ENCODE measurements at places on chromosomes 11 and 22. TPM values are rescaled to one million over a fixed set of nuclear protein-coding genes. Genes with fewer than 3 reads are reported as not detected.

TMX2 gene
- total RNA-seq = 64.3 TPM

OR51B2 gene
- total RNA-seq = not detected

TPH1 gene
- total RNA-seq = not detected

GRCh38 chr11:45267652-45268299 lies 18.4 kb downstream of the SYT13 start:
- no peak for DNase-seq

POGLUT3 gene
- total RNA-seq = 11.9 TPM

ABCC8 gene
- 1.1 TPM for total RNA-seq

GRCh38 chr22:40967111-40967760 lies 16.1 kb downstream of the RBX1 start:
- DNase-seq = no peak

- DNase-seq = no peak
These were observed 8.2 kb upstream of the PLA2G3 start for GRCh38 chr22:31148488-31148887.

- DNase-seq = no peak
These were observed 11.8 kb upstream of the WDR74 start for GRCh38 chr11:62850911-62851806.

Measured in left ventricle myocardium inferior (tissue), 1 donor.